ENCODE measurements at places on chromosomes 4 and X.

GRCh38 chr4:74570095-74570494 is 125.2 kb downstream of the AREG start:
- DNase-seq, result no peak

DNA sequence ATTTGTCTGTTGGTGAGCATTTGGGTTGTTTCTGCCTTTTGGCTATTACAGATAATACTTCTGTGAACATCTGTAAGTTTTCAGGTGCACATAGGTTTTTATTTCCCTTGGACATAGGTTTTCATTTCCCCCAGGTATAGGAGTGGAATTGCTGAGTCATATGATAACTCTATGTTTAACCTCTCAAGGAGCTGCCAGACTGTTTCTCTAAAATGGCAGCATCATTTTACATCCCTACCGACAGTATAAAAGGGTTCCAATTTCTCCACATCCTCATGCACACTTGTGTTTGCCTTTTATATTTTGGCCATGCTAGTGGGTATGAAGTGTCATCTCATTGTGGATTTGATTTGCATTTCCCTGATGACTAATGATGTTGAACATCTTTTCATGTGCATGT is 53.5 kb downstream of the TMEM164 start:
- DNase-seq, result no peak

- no peak for DNase-seq
These were observed 207.4 kb downstream of the TMA16 start for GRCh38 chr4:163701916-163702315.

DNA sequence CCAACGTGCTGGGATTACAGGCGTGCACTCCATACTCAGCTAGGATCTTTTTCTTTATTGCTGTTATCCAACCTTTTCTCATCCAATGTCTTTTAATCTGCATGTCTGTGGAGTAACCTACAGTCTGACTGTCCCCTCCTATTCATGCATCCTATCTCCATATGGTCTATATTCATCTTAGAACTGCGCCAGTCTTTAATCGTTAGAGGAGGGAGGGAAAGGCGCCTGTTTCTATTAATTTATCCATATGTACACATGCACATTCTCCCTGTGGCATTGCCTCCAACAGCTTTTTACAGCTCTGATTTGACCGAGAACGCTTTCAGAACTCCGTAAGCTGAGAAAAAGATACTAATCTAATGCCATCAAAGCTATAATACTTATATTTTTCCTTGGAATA is 9.8 kb downstream of the DCTD start:
- DNase-seq, result no peak

DNA sequence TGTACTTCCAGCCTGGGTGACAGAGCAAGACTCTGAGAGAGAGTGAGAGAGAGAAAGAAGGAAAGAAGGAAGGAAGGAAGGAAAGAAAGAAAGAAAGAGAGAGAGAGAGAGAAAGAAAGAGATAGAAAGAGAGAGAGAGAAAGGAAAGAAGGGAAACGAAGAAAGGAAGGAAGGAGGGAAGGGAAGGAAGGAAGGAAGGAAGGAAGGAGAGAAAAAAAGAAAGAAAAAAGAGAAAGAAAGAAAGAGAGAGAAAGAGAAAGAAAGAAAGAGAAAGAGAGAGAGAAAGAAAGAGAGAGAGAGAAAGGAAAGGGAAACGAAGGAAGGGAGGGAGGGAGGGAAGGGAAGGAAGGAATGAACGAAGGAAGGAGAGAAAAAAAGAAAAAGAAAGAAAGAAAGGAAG is 238.6 kb downstream of the ASMT start:
- DNase-seq, result no peak

- DNase-seq, result no peak
These were observed 194.1 kb downstream of the PTTG2 start for GRCh38 chr4:38154252-38154651.

DNA sequence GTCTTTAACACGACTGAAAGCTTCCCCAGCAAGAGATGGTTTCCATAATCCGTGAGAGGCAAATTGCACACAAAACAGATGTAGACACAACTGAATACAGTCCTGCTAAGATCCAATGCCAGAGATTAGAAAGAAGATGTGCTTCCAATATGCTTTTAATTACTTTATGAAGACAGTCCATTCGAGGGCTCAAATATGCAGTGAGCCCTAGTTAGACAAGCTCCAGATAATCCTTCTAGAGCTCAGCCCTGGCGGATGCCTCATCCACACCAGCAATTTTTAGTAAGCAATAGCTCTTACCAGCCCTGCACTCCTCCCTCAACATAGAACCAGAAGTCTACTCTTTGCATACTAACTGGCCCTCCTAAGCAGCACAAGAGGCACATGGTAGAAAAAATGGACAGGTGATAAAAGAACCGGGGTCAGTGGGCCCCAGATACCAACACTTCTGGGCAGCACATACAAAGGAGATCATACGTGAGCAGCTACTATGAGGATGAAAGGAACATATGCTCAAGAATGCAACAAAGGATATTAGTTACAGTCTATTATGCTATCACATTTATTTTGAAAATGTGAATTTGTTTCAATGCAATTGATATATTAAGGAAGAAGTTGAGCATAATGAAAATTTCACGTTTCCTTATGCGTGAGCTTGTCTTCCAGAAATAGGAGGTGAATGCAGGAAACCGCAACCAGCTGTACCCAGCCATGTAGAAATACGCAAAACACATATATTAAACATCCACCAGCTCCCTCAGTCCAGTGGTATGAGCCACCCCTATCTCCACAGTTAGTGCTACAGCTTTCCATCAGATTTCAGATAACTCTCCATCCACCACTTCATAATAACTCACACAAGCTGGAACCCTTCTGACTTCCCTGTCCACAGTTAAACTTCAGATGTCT is 34.3 kb downstream of the GPC4 start:
- no peak for DNase-seq

DNA sequence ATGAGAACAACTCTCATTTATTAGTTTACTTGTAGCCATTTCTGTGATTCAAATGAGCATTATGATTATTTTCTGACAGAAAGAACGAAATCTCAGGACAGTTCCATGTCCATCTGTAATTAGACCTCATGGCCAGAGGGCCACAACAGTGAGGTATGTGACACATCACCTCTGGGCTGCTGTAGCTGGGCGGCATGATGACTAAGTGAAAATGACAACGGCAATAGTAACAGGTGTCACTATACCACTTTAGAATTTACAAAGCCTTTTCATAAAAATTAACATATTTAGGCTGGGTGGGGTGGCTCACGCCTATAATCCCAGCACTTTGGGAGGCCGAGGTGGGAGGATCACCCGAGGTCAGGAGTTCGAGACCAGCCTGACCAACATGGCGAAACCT is 252.6 kb downstream of the CBR4 start:
- DNase-seq, result no peak

- DNase-seq, result no peak
These were observed 98.7 kb downstream of the MAB21L2 start for GRCh38 chr4:150680651-150681050.

- DNase-seq, result no peak
These were observed 216.2 kb upstream of the CTSO start for GRCh38 chr4:156169861-156170260.

DNA sequence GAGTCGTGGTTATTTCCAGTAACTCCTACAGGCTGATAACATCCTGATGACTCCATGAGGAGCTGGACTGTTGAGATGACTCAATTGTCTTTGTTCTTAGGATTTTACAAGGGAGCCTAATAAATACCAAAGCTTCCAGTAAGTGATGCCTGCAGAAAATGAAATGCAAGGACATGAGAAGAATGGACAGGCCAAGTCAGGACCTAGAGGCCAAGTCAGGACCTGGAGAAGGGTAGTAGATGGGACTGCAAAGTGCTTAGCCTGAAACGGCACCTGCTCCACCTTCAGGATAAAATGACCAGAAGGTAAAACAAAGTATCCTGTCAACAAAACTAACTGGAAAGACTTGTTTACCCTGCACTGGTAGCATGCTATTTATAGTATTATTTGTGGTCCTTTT is 6.4 kb upstream of the SLC10A6 start:
- DNase-seq, result no peak

GRCh38 chrX:49254639-49255038 is 9.9 kb downstream of the FOXP3 start:
- DNase-seq, result no peak

GRCh38 chrX:111460607-111461006 is 48.6 kb upstream of the DCX start:
- DNase-seq, result no peak

DNA sequence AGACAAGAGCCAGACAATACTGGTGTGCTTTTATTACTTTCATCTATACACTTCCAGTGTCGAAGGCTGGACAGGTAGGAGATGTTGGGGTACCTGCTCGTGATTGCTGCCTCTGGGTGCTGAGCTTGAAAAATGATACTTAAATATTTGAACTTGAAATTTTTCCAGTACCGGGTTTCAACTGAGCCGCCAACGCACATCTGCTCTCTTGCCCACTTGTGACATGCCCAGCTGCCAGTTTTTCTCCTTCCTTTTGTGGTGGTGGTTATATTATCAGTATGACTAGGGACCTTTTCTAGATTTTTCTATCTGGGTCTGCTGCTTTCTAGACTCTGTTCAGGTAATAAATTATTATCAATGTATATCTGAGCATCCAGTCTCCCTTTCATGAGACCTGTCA is 3.4 kb downstream of the OGT start:
- no peak for DNase-seq

GRCh38 chr4:94390804-94391410 is 48.3 kb upstream of the HPGDS start:
- no peak for DNase-seq

DNA sequence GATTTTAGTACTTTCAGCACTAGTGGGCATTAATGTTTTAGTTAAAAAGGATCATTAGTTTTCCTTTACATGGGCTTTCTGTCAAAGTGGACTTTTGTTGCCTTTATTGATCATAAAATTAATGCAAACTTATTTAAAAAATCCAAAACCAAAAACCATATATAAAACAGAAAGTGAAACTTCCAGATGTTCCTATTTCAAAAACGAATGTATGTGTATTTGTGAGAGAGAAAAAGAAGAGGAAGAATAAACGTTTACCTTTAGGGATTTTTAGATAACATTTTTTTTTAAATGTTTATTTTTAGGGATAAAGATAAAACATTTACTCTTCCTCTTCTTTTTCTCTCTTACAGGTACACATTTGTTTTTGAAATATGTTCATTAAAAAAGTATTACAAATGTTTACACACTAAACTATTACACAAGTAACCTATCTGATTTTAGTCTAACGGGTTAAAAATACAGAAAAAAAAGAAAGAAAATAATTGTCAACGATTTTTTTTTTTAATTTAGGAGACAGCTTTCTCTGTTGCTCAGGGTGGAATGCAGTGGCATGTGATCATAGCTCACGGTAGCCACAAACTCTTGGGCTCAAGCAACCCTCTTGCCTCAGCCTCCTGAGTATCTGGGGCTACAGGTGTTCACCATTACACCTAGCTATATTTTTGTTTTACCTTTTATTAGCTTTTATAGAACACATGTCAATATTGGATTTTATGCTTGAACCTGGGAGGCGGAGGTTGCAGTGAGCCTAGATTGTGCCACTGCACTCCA is 16.8 kb upstream of the COX18 start:
- DNase-seq, result no peak

GRCh38 chr4:115229873-115230272 is 116.5 kb upstream of the NDST4 start:
- no peak for DNase-seq

- DNase-seq, result no peak
These were observed 1.4 kb downstream of the MAGED1 start for GRCh38 chrX:51894697-51895336.

DNA sequence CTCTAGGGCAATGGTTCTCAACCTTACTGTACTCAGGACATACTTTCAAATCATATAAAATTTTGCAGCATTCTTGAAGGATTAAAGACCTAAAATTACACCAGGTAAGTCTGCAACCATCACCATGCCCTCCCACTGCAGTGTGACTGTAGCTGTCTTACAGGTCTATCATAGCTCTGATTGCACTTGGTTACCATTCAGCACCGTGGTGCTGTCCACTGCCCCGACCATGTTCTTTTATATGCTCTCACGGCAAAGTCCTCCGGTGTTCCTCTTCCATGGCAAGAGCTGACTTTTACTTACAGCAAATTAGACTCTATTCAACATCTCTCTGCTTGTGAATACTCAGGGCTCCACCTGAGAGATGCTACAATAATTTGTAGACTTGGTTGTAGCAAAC is 11.5 kb downstream of the CRMP1 start:
- DNase-seq, result no peak

DNA sequence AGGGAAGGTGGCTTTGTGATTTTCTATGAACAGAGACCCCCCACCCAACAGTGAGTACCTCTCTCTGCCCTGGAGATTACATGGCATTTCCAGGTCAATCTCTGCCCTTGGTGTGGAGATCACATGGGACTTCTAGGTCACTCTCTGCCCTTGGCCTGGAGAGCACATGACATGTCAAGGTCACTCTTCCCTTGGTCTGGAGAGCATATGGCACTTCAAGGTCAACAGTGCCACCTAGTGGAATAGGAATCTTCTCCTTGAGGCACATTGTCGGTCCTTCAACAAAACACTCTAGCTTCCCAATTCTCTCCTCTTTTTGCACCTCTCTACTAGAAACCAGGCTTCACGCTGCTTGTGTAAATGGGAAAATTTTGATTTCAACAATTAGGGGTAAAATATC is 66.2 kb upstream of the TACR3 start:
- DNase-seq, result no peak

- DNase-seq, result peak; percentile 53
These were observed 298.9 kb upstream of the PUDP start for GRCh38 chrX:7446815-7447214.

DNA sequence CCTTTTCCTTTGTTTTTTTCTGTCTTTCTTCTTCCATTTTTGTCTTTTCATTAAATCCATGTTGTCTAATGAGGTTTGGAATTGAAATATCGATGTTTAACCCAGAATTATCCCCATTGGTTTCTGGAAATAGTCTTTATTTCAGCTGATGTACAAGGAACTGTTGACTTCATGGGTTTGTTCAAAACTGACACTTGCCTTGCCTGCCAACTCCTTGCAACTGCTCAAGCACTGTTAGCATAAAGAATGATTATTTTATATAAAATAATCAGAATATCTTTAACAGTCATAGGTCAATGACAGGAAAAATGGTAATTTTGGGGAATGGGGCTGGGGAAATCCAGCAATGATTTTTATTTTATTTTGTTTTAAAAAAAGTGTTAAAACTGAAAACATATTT is 359.6 kb upstream of the LCORL start:
- no peak for DNase-seq

- no peak for DNase-seq
These were observed 63.3 kb upstream of the RELL1 start for GRCh38 chr4:37749398-37749988.

GRCh38 chr4:27429364-27429871 is 568.8 kb downstream of the STIM2 start:
- no peak for DNase-seq

GRCh38 chr4:159497936-159498335 is 395.1 kb downstream of the RAPGEF2 start:
- no peak for DNase-seq

- DNase-seq, result no peak
These were observed 35.7 kb downstream of the GATB start for GRCh38 chr4:151725087-151725486.

- no peak for DNase-seq
These were observed 1.2 kb downstream of the SLC2A9 start for GRCh38 chr4:10020106-10020505.

GRCh38 chrX:136691028-136691809 is 43.3 kb downstream of the CD40LG start:
- DNase-seq, result peak; percentile 14

GRCh38 chrX:147912093-147912801 is 528 bp downstream of the FMR1 start:
- DNase-seq, result no peak

- peak; percentile 70 for DNase-seq
These were observed at the start of gene SEC31A for GRCh38 chr4:82890901-82891706. Gene SEC31A, minus strand, starts transcription at chr4:82891153. Its CDS starts 9,217 bp downstream, at chr4:82881936.

All from epithelial cell of prostate (primary cell).